ENCODE measurements at places on chromosomes 3 and 15. TPM values are rescaled to one million over a fixed set of nuclear protein-coding genes. Genes with fewer than 3 reads are reported as not detected.

DNA sequence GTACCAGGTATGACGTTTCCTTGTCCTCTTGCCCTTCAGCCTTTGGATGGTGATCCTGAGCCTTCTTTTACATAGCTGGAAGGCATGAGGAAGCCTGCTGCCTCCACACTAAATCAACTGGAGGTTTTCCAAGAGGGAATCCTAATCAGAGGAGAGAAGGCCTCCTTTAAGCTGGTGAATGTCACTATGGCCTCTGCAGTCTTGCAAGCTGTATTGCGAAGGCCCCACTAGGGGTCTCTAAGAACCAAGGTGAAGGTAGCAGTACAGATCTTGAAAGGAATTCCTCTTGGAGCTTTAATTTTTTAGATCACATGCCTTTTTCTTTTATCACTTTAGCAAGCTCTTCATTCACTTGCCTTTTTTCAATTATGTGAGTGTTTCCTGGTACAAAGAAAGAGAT is 119.2 kb downstream of the GHSR start:
- no peak for DNase-seq

CHCHD4 gene
- polyA plus RNA-seq: 11.5 TPM

GRCh38 chr3:131957511-131957910 is 77.3 kb downstream of the CPNE4 start:
- DNase-seq: no peak

- no peak for DNase-seq
These were observed 427.1 kb upstream of the RASGRP1 start for GRCh38 chr15:38991701-38992100.

NGRN gene
- 26.5 TPM for polyA plus RNA-seq

GRCh38 chr3:9644245-9644644 is 5.1 kb upstream of the MTMR14 start:
- DNase-seq: no peak

GOLGA8G gene
- polyA plus RNA-seq: not detected

Measured in naive thymus-derived CD8-positive, alpha-beta T cell (primary cell).